ENCODE measurements at places on chromosomes 1 and 21. TPM values are rescaled to one million over a fixed set of nuclear protein-coding genes. Genes with fewer than 3 reads are reported as not detected.

The TSTD1 gene
- total RNA-seq: 35.1 TPM

The ANKRD35 gene
- 3.4 TPM for total RNA-seq

The WLS gene
- 85.7 TPM for total RNA-seq

The IFI44 gene
- total RNA-seq: 40.8 TPM

The RPAP2 gene
- total RNA-seq: 22.7 TPM

The GJC2 gene
- 2.3 TPM for total RNA-seq

The ZNF496 gene
- total RNA-seq: 19.2 TPM

The KRTAP19-1 gene
- total RNA-seq: not detected

The NLRP3 gene
- 6.6 TPM for total RNA-seq

The SH3GLB1 gene
- total RNA-seq: 102 TPM

GRCh38 chr1:9149837-9150581, 21.1 kb upstream of the GPR157 start:
- peak; percentile 78 for DNase-seq

DNA sequence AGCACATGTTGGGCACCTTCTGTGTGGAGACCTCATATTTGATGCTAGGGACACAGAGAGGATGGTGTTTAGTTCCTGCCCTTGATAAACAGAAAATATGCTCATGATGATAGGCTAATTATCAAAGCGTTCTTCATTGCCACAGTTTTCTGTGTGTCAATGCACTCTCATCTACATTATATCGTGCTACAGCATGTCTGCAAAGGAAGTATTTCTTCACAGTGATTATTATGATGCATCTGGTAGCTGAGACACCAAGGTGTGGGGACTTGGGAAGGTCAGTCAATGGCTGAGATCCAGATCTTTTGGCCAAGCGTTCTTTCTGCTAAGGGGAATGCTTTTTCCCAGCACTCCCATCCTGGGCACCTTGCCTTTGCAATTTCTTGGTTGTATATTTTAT, 321.2 kb downstream of the PBX1 start:
- DNase-seq: no peak

DNA sequence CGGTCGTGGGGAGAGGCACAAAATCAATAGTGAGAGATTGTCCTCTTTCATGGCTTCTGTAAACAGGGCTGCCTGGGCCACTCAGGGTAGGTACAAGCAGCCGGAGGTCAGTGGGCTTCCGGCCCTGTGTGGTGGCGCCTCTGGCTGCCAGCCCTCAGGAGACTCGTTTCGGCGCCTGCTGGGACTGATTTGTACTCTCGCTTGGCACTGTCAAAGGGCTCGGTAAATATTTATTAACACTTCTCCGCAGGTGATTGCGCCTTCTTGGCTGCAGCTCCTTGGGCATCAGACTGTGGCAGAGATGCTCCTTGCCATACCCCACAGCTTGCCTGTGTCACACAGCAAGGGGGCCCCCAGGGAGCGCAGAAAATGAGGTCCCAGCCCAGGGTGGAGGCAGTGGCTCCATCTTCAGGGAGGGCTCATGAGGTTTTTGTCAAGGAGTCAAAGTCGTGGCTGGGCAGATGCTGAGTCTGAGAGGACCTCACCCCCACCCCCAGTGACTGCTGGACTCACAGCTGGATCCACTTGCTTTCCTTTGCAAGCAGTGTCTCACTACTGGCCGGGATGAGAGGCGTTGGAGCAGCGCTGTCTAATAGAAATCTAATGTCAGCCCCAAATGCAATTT, 262.5 kb downstream of the GRIK3 start:
- no peak for DNase-seq

DNA sequence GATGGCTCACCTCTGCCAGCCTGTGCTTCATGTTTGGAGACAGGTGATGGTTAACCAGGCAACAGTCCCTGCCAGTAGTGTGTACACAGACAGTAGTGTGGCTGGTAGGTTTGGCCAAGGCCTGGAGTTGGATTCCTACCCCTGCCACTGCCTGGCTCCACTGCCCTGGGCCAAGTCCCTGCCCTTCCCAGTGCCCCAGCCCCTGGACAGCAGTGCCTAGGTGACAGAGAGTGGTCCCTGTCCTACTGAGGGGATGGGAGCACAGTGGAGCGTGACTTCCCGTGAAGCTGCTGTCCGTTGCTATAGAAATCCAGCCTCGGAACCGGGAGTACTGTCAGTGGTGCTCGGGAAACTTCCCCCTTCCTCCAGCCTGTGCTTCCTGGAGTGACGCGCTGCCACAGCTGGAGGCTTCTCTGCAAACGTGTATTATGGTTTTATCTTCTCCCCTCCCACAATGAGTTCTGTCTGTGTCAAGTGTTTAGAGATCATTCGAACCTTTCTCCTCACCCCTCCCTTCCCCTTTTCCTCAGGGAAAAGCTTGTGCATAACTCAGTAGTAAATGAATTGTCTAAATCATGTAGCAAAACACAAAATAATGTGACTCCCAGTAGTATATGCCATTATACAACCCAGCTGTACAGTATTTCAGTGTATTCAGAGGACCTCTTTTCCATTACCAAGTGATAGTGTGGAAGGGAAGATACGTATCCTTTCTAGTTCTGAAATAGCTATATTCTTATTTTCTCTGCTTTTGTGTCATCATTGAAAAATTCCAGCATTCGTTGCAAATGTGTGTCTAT, 73.4 kb downstream of the GALNT2 start:
- no peak for DNase-seq

DNA sequence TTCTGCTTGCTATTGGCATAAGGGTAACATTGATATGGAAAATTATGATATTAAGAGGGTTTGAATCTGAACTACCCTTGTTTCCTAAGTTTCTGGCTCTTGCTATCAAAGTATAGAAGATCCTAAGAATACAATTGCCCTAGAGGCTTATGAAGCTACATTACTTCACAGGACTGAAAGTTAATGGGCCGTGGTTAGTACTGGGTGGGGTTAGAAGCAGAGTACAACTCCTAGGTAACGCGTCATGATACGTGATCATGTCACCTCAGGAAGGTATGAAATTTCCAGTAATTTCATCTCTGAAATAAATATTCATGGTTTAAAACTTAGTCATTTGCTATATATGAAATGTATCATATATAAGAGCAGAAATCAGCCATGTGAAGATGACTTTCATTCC, 743.8 kb upstream of the NEGR1 start:
- DNase-seq: no peak

- no peak for DNase-seq
Observed at GRCh38 chr1:37096523-37096922, 62.2 kb upstream of the GRIK3 start.

DNA sequence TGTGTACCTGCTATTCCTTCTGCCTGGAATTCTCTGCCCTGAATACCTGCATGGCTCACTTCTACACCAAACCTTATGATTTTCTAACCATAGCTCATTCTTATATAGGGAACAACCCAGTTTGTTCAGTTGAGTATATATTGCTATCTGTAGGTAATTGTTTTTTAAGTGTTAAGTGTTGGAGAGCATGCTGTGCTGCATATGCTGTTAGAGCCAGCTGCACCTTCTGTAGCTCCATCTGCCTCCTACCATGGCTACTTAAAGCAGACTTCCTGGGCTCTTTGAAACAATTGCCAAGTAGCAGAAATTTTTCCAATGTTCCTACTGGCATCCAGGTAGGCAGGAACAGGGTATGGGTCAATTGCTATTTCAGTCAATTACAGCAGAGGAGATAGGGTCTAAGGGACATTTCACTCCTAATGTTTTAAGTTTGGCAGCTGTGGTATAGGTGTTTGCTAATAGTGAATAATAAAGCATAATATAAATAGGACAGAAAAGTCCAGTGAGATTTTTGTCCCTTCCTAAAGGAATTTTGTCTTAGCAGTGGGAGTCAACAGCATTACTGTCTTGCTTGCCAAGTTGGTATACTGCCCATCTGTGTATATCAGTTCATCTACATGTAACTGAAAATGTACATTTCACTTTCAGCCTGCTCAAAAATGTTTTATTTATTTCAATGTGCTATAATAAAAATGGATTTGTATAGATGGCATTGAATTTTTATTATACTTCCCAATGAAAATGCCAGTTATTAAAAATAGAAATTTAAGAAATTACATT, 34.0 kb upstream of the C1orf115 start:
- no peak for DNase-seq

- peak; percentile 2 for DNase-seq
Observed at GRCh38 chr1:5724847-5725246, 267.4 kb downstream of the NPHP4 start.

DNA sequence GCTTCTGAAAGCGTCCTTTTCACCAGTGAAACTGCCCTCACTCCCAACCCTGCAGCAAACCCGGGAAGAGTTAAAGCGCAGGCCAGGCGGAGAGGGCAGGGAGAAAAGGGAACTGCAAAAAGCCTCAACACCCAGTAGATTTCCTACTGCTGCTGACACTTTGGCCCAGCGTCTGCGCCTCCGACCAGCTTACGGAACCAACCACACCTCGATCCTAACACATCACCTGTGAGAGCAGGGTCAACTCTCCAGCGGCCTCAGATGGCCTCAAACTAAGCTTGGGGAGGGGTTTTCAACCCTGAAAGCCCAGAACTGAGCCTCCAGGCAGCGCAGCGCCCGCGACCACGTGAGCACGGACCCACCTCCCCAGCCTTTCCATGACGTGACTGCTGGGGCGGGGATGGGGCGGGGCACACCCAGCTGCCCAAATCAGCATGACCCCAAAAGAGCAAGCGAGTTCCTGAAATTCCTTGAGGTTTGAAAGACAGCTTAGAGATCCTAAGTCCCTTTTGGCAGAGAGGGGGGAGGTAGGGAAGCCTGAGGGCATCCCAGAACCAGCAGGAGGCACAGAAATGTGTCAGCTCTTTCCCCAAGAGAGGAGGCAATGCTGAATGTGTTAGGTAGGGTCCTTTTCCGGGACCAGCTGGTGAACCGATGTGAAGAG, 59.1 kb downstream of the ITPKB start:
- peak; percentile 90 for DNase-seq

DNA sequence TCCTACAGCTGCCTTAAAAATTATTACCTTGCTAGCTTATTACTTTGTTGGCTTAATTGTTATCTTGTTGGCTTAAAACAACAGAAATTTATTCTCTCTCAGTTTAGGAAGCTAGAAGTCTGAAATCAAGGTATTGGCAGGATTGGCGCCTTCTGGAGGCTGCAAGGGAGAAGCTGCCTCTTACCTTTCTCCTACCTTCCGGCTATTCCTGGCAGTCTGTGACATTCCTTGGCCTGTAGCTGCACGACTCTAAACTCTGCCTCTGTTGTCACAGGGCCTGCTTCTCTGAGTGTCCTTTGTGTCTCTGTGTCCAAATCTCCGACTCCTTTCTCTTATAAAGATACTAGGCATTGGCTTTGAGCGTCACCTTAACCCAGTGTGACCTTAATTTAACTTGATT, 579.9 kb upstream of the B3GALT2 start:
- no peak for DNase-seq

- DNase-seq: peak; percentile 80
Observed at GRCh38 chr1:58922302-58923089, 138.6 kb upstream of the JUN start.

DNA sequence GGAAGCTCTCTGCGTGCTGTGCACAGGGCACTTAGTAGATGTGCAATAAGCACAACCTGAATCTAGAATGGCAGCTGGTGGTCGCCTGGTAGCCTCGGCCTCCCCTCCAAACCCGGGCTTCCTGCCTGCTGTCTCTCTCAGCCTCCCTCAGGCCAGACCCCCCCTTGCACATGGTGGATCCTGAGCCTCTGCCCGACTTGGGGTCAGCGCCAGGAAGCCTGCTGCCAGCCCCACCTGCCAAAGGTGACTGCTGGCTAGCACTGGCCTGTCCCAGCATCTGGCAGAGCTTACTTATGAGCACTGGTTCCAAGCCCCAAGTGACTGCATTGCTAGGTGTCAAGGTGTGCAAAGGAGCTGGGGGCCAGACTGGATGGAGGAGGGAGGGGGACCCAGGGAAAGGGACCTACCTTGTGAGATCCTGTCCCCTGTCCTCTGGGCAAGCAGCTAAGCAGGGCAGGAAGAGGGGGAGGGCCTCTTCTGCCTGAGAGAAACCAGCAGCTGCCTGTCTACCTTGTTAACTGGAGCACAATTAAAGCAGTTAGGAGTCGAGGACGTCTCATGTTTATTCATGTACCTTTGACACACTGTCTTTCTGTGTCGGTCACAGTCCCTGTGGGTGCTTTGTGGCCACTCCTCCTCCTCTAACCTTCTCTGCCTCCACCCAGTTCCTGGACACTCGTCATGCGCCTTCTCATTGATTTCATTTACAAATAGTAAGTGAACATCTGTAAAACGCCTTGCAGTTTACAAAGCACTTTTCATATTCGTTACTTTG, 100.9 kb downstream of the DDX20 start:
- DNase-seq: no peak

DNA sequence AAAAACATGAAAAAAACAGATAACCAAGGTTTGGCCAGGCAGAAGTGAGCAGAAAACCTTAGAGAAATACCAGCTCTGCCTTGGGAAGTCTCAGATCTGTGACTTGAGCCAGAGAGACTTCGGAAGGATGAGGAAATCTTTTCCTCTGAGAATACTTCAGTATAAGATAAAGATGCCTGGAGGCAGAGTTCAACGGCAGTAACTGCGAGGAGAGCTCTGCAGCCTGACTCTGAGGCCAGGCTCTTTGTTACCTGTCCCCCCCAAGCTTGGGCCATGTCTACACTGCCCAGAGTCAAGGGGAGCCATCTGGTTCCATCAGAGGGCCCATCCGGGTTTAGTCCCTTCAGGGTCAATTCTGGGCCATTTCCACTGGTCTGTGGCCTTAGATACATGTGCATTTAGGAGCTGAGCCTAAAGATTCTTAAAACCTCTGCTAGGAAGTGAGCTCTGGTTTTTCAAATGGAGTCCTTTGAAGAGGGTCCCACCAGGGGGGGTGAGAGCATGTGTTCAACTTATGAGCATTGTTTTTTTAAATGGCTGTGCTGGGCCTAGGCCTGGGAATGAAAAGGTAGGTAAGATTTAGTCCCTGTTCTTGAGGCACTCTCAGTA, 8.7 kb downstream of the KIRREL1 start:
- DNase-seq: no peak

GRCh38 chr1:42379794-42380585, 602 bp upstream of the RIMKLA start:
- DNase-seq: no peak

GRCh38 chr1:214337511-214337910, 56.6 kb downstream of the SMYD2 start:
- DNase-seq: no peak

- no peak for DNase-seq
Observed at GRCh38 chr21:15837645-15838044, 107.9 kb downstream of the USP25 start.

DNA sequence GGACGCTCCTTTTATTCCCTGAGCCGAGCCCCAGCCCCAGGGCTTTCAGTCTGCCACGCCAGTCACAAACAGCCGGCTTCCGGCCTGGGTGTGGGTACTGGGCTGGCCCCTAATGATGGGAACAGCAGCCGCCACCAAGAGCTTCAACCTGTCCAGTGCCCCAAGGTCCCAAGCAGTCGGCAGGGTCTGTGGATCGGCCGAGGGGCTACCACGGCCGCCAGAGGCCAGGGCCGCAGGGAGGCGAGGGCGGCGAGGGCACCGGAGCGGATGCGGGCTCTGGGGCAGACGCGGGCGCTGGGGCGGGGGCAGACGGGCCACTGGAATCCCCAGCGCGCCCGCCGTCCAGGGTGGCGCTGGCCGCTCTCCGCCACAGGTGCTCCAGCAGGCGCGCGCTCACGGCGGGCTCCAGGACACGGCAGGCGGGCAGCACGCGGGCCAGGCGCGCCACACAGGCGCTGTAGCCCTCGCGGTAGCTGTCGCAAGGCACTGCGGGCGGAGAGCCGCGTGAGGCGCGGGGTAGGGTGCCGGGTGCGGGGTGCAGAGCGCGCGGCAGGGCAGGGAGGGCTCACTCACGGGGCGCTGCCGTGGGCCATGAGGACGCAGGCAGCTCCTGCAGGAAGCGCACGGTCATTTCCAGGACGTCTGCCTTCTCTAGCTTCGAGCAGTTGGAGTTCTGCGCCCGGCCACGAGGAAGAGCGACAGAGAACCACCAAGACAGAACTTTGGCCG, 887 bp downstream of the HES2 start:
- no peak for DNase-seq

- DNase-seq: peak; percentile 61
Observed at GRCh38 chr21:15221799-15222386, 157.1 kb upstream of the NRIP1 start.

All from left lung (tissue), 14 donors.